ENCODE measurements at places on chromosomes 3 and 15. TPM values are rescaled to one million over a fixed set of nuclear protein-coding genes. Genes with fewer than 3 reads are reported as not detected.

- peak; percentile 67 for DNase-seq
- peaks cover 4% of the 10 kb centered on the region for H3K4me1 ChIP-seq
- no peak overlapping the region for H3K4me3 ChIP-seq
Measured at GRCh38 chr15:100020189-100020588, 287.0 kb upstream of the LYSMD4 start.

GRCh38 chr3:169390741-169391305, 272.7 kb downstream of the MECOM start:
- DNase-seq, result no peak
- H3K36me3 ChIP-seq, result no peaks in the 10 kb centered on the region
- H3K4me1 ChIP-seq, result peaks cover 23% of the 10 kb centered on the region
- no peaks in the 10 kb centered on the region for H3K27me3 ChIP-seq
- H3K4me3 ChIP-seq, result no peak overlapping the region
- H3K27ac ChIP-seq, result no peak overlapping the region

DNA sequence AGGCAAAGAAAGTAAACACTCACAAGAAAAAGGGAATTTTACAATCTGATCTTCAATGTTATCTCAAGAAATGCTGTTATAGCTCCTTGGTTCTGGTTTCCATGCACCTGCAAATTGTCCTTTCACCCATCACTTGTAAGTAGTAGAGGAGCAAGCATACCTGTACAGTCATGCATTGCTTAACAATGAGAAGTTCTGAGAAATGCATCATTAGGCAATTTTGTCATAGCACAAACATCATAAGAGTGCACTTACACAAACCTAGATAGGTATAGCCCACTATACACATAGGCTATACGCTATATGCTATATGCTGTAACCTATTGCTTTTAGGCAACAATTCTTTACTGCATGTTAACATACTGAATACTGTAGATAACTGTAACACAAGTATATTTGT, 672.3 kb downstream of the FHIT start:
- peaks cover 18% of the 10 kb centered on the region for H3K4me1 ChIP-seq
- no peak overlapping the region for H3K4me3 ChIP-seq
- no peaks in the 10 kb centered on the region for H3K27me3 ChIP-seq
- no peak for DNase-seq
- H3K36me3 ChIP-seq, result no peaks in the 10 kb centered on the region

GRCh38 chr3:12476238-12476897, 7.9 kb upstream of the TSEN2 start:
- DNase-seq, result no peak
- no peak overlapping the region for H3K4me3 ChIP-seq
- H3K36me3 ChIP-seq, result no peaks in the 10 kb centered on the region
- H3K4me1 ChIP-seq, result no peaks in the 10 kb centered on the region
- H3K27me3 ChIP-seq, result no peaks in the 10 kb centered on the region
- no peak overlapping the region for H3K27ac ChIP-seq

GRCh38 chr3:171283183-171283847, 176.9 kb downstream of the TNIK start:
- no peaks in the 10 kb centered on the region for H3K27me3 ChIP-seq
- peaks cover 8% of the 10 kb centered on the region for H3K4me1 ChIP-seq
- H3K36me3 ChIP-seq, result no peaks in the 10 kb centered on the region
- no peak for DNase-seq
- H3K4me3 ChIP-seq, result no peak overlapping the region

DNA sequence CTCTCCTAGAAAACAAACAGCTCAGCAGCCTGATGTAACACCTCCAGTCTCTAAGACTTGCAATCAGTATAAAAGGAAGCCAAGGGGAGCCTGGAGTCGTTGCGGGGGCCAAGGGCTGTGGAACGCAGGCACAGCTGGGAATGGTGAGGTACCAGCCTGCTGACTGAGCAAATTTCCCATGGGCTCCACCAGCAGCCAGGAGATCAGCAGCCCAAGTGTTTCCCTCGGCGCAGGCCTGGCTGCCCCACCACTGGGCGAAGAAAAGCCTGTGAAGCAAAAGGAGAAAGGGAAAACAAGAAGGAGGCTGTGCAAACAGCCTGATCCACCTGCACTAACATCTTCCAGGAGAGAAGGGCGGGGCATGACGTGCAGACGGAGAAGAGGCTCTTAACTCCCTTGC, 155.3 kb downstream of the SHQ1 start:
- H3K27ac ChIP-seq, result peak overlapping the region; percentile 25
- H3K4me3 ChIP-seq, result no peak overlapping the region
- H3K36me3 ChIP-seq, result no peaks in the 10 kb centered on the region

DNA sequence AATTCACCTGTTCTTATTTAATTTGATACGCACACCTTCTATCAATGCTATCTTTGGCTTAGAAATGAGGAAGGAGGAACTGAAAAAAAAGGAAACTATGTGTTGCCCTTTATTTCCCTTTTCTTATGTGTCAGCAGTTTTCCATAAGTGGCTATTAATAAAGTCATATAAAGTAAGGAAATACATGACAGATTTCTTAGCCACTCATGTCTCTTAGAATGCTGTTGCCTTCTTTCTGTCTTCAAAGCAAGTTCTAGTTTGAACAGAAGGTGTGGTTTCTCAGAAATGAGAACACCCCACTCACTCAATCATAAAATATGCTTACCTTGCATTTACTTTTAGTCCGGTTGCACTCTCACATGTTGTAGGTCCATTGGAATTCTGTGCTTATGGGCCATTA, 640.5 kb upstream of the GRM7 start:
- peaks cover 13% of the 10 kb centered on the region for H3K4me1 ChIP-seq
- no peak overlapping the region for H3K27ac ChIP-seq
- no peak overlapping the region for H3K4me3 ChIP-seq
- no peak for DNase-seq

- H3K27ac ChIP-seq, result no peak overlapping the region
- no peaks in the 10 kb centered on the region for H3K4me1 ChIP-seq
- no peaks in the 10 kb centered on the region for H3K27me3 ChIP-seq
- H3K36me3 ChIP-seq, result peaks cover 8% of the 10 kb centered on the region
- DNase-seq, result no peak
- H3K4me3 ChIP-seq, result no peak overlapping the region
Measured at GRCh38 chr15:68186671-68187397, 18.3 kb downstream of the CALML4 start.

DNA sequence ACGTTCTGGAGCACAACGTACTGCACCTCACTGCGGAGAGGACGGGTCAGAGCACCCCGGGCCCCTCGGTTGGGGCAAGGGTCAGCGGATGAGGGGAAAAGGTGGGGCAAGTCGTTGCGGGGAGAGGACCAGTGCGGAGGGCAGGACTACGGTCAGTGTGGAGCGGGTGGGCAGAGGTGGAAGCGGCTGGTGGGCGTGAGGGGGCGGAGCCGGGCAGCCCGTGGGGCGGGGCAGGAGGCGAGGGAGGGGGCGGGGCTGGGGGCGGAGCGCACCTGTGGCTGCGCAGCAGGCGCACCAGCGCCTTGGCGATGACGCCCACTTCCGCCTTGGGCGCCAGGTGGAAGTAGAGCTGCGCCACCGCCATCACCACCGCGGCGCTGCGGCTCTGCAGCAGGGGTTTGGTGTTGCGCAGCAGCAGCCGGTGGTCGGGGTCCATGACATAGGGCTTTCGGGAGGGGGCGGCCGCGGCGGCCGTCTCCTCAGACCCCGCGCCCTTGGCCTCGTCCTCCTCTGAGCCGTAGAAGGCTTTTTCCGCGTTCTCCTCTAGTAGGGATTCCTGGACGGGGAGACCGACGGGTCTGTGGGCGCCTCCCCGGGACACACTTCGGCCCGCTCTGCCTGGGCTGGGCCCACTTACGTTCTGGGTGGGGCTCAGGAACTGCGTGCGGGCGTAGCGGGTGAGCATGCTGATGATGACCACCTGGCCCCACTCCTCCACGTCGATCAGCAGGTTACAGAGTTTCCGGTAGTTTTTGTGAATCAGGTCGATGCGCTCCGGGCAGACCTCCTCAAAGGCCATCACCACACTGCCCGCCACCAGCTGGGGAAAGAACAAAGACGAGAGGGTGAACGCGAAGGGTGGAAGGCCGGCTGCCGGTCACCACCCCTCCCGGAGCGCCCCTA, 29.2 kb downstream of the AP3B2 start:
- peaks cover 60% of the 10 kb centered on the region for H3K27me3 ChIP-seq
- peak; percentile 89 for DNase-seq
- no peaks in the 10 kb centered on the region for H3K36me3 ChIP-seq
- peak overlapping the region; percentile 66 for H3K4me3 ChIP-seq
- H3K27ac ChIP-seq, result no peak overlapping the region

GOLGA8T gene
- total RNA-seq, result not detected

TRPM1 gene
- total RNA-seq, result not detected

GOLGA6D gene
- not detected for total RNA-seq
